ENCODE measurements at places on chromosomes 1 and 21. TPM values are rescaled to one million over a fixed set of nuclear protein-coding genes. Genes with fewer than 3 reads are reported as not detected.

The SPRR1B gene
- total RNA-seq: not detected

The AGMAT gene
- 0.99 TPM for total RNA-seq

The NTNG1 gene
- 11.6 TPM for total RNA-seq

The HLX gene
- total RNA-seq: 2.6 TPM

The TMEM200B gene
- 22.8 TPM for total RNA-seq

The AQP10 gene
- not detected for total RNA-seq

The CFH gene
- total RNA-seq: 128 TPM

Data from smooth muscle cell of trachea (primary cell).